HFFc6 (cell line): ENCODE measurements at places on chromosomes 13 and 19.

DNA sequence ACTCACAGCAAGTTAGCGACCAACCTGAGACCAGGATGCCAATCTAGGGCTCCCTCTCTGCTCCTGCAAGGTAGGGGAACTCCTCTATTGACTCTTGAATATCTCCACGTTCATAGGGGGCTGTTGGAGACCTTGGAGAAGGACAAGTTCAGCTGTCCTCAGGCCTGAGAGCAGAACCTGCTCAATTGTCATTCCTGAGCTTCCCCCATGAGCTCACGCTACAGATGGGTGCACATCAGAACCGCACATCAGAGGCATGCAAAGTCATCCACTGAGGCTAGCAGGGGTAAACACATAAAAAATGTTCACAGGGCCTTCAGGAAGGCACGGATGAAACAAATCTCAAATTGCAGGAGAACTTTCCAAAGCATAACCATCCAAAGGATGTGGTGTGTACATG is 168.8 kb upstream of the ZNF507 start:
- H3K4me3 ChIP-seq, result no peak overlapping the region
- H3K27me3 ChIP-seq, result no peaks in the 10 kb centered on the region; the same call in 1 of the 2 replicates
- DNase-seq, result no peak
- no peaks in the 10 kb centered on the region for H3K36me3 ChIP-seq
- no peaks in the 10 kb centered on the region for H3K4me1 ChIP-seq

GRCh38 chr13:42985312-42986175 is 6.5 kb downstream of the EPSTI1 start:
- H3K4me3 ChIP-seq, result no peak overlapping the region
- DNase-seq, result no peak
- no peak overlapping the region for H3K27ac ChIP-seq
- H3K27me3 ChIP-seq, result no peaks in the 10 kb centered on the region
- H3K36me3 ChIP-seq, result no peaks in the 10 kb centered on the region

DNA sequence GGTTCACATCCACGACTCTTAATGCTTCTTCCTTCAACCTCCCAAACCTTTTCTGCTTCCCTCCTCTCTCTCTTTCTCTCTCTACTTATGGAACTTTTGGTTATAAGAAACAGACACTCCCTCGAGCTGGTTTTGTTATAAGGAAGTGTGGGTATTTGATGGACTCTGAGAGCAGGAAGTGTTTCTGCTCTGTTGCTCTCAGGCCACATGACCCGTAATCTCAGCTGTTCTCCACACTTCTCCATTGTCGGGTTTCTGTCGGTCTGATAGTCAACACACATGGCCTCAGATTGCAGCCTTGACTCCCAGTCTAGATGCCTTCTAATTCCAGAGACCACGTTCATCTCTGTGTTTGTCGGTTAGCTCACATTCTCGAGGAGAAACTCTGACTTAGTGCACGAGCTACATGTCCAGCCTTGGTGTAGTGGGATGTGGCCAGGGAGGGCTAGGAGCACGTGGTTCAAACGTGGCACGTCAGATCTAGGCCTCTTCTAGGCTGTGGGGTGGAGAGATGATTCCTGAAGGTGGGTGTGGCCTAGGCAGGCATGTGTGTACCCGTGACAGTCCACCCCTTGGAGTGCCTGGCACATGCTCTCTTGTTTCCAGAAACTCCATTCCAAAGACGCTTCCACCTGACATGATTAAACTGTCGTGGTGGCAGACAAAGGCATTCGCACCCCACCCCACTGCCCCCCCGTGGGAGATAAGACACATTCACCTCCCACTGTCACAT is 26.3 kb downstream of the CNFN start:
- peaks cover 2% of the 10 kb centered on the region; the same call in 1 of the 2 replicates for H3K27me3 ChIP-seq
- H3K27ac ChIP-seq, result no peak overlapping the region
- DNase-seq, result no peak
- peaks cover 34% of the 10 kb centered on the region for H3K36me3 ChIP-seq
- no peak overlapping the region for H3K4me3 ChIP-seq

- H3K4me3 ChIP-seq, result no peak overlapping the region
- H3K27me3 ChIP-seq, result peaks cover 14% of the 10 kb centered on the region
- no peak for DNase-seq
- H3K27ac ChIP-seq, result no peak overlapping the region
Observed at GRCh38 chr13:50370303-50370950, 355.2 kb downstream of the KCNRG start.

GRCh38 chr19:1576242-1577089 is 8.3 kb upstream of the MEX3D start:
- H3K4me3 ChIP-seq, result no peak overlapping the region
- peaks cover 3% of the 10 kb centered on the region for H3K27me3 ChIP-seq
- no peak overlapping the region for H3K27ac ChIP-seq
- H3K36me3 ChIP-seq, result 0 out of 2 replicates have a peak, but pooled peaks cover 5% of the 10 kb centered on the region
- peaks cover 7% of the 10 kb centered on the region for H3K4me1 ChIP-seq

GRCh38 chr13:76292031-76292430 is 594.2 kb downstream of the KCTD12 start:
- no peak for DNase-seq
- no peak overlapping the region for H3K4me3 ChIP-seq
- no peak overlapping the region for H3K27ac ChIP-seq
- H3K36me3 ChIP-seq, result 0 out of 2 replicates have a peak, but pooled peaks cover 4% of the 10 kb centered on the region
